ENCODE measurements at places on chromosomes 3 and 15. TPM values are rescaled to one million over a fixed set of nuclear protein-coding genes. Genes with fewer than 3 reads are reported as not detected.

DNA sequence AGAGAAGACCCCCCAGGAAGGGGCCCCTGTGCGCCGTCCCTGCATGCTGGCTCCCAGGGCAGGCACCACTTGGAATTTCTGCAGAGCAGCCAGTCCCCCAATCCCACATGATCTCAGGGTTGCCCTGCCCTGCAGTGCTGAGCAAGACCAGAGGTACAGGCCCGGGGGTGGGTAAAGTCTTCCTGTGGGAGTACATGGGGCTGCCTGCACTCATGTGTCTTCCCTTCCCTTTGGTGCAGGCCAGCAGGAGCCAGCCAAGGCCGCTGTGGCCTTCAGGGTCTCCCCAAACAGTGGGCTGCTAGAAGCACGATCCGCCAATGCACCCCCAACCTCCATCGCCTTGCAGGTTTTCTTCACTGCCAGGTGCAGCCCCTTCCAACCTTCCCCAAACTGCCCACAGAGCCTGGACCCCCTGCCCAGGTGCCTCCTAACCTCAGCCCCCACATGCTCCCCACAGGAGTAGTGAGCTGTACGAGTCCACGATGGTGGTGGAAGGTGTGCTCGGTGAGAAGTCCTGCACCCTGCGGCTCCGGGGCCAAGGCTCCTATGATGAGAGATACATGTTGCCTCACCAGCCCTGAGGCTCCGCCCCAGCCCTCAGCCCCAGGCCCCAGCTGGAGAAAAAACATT is 15.0 kb downstream of the ACAA1 start:
- DNase-seq: no peak

DNA sequence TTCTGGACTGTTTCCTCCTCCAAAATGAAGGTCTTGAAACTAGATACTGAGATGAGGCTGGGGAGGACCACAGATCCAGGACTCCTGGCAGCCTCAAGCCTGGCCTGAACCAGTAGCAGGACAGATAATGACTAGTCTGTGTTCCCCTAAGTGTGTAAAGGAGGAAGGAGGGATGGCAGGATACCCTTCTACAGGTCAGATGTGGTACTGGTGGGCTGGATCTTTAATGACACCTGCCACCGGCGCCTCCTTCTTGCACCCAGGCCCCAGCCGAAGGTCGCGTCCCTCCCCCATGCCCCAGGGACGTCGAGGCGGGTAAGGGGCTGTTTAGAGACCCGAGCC is 556 bp downstream of the USP19 start:
- DNase-seq: no peak

DNA sequence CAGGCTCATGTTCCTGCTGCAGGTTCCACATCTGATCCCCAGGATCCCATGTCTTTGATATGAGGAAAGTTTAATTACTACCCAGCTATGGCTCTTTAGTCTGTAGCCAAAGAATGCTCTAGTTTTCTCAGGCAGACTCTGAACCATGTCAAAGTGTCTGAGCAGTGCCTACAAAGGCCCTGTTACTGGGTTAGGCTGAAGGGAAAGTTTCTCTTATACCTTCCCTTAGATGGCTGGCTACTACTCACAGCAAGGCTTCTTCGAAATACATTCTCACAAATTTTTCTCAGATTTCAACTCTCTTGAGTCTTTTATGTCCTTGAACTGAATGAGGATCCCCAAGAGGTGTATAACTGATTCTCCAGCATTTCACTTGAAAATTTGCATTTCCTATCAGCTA is 102.4 kb downstream of the NR1D2 start:
- no peak for DNase-seq

DNA sequence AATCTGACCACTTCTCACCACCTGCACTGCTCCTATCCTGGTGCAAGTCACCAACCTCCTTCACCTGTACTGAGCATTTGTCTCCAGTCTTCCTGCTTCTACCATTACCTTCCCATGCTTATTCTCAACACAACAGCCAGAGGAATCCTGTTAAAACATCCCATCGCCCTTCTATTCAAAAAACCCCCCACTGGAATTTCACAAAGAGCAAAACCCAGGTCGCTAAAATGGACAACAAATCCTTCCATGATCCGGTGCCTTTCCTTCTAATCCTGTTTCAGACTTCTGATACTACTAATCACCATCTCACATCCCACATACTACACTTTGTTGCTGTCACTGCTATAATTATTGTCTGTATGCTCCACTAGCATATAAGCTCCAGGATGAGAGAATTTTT is 85.2 kb downstream of the ERC2 start:
- DNase-seq: no peak

DNA sequence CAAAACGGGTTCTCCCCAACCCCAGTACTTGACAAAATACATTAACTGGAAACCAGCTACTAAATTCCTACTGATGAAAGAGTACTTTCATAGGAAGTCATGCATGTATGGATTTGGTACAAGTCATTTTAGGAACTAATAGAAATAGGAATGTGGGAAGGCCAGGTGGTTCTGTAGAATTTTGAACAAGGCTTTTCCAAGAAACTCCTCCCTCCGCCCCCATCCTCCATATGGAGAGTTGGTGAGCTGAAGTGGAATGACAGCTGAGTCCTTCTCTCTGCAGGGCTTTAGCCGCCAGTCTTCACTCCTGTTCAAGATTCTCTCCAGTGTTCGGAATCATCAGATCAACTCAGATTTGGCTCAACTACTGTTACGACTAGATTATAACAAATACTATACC is 33.2 kb downstream of the TUBGCP4 start:
- no peak for DNase-seq

DNA sequence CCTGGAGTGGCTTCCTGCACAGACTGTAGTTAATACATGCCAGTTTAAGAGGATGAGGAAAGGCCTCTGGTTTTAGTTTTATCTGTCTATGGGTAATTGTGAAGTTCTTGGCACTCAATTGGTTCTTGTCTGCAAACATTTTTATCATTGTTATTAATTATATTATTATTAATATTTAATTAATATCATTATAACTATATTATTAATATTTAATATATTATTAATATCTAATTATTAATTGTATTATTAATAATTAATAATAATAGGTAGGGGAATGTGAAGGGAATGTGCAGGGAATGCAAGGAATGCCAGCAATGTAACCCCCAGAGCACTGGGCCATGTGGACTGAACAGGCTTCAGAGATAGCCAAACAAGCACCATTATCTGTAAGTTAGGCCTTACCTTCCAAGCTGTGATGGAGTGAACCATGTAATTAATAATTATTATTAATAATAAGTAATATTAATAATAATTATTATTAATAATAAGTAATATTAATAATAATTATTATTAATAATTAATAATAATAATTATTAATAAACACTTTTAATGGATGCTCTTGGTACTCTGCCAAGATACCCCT is 79.8 kb upstream of the NMNAT3 start:
- DNase-seq: no peak

- no peak for DNase-seq
Observed at GRCh38 chr3:150106740-150107428, 136.2 kb upstream of the PFN2 start.

DNA sequence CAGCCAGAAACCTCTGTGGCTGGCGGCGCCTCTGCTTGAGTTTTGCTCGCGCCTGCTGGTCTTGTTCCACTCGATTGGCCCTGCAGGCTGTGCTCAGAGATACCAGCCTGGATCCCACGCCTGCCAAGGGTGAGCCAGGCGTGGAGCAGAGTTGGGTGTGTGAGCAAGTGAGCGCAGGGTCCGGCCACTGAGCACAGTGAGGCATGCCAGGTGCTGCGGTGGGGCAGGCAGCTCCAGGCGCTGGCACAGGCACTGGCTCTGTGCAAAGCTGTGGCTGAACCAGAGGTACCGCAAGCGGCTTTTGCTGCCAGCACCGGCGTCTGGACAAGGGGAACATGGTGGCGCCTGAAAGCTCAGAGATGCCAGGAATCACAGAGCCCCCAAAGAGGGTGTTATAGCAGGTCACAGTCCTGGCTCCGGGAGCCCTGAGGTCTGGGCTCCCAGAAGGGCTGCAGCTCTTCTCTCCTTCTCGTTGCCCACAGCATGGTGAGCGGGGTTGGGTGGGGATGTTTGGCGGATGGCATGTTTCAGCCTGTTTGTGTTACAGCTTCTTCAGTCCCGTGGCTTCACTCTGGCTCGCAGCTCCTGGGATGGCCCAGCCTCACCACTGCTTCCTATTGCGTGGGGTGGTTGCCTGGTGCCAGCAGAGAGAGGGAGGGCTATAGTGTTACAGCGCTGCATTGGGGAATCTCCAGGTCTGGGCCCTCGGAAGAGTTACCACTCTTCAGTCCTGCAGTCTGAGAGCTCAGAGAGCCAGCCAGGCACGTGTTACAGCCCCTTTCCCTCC is 73.9 kb downstream of the NR1D2 start:
- DNase-seq: no peak

DNA sequence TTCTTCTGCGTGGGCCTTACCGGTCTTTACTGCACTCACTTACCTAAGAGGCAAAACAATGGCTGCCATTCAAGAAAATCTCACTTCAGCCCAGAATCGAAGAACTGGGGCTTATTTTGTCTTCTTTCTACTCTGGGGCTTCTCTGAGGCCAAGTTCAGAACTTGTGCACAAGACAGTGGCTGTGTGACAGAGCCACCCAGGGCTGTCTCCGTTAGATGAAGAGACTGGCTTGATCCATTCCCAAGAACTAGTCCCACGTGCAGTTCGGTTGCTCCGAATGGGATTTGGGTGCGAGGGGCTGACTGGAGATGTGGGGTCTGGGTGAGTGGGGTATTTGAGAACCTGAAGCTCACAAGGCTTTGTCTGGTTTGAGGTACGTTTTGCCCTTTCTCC is 795 bp upstream of the TCF12 start:
- no peak for DNase-seq

- no peak for DNase-seq
Observed at GRCh38 chr3:124234852-124235252, 242.9 kb upstream of the ROPN1 start.

DNA sequence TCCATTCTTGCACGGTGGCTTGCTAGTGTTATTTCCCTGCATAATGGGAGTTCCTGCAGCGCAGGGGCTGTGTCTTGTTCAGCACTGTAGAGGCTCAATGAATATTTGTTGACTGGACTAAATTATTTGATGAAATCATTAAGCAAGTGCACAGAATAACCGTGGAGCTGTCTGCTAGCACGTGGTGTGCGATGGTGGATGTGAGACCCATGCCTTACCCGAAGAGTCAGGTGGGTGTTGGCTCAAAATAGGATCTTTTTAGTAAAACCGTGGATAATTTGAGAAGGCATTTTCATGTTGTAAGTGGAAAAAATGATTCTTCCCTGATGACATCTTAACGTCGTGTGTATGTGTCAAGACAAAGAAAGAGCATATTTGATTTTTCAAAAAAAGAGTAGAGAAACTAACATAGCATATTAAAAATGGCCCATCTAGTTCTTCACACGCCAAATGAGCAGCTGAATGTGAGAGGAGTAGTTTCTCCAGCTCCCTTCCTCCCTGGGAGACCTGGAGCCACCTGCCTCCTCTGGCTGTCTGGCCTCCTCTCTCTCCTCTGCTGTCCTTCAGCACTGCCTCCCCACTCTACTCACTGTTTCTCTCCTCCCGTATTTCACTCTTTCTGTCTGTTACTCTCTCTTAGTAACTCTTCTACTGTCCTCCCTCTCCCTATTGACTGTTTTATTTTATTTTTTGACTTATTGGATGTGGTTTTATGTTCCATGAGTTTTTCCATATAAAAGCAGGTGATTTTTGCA is 6.3 kb downstream of the FAM81A start:
- no peak for DNase-seq

DNA sequence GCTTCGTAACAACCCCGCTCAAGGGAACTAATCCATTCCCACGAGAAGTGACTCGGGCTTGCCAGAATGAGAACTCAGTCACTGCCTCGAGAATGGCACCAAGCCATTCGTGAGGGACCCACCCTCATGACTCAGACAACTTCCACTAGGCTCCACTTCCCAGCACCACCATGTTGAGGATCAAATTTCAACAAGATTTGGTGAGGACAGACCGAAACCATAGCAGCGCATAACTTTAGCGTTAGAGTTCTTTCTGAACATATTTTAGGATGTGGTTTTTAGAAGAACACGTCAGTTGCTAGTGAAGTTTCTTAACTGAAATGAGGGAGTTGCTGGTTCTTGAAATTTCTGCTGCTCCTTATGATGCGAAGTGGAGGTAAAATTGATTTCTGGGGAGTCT is 13.5 kb downstream of the PTPRG start:
- DNase-seq: no peak

DUOX1 gene
- 2.2 TPM for polyA plus RNA-seq

NUP210 gene
- 24.5 TPM for polyA plus RNA-seq

PTH1R gene
- 157 TPM for polyA plus RNA-seq

SKOR1 gene
- polyA plus RNA-seq: 0.45 TPM

NEO1 gene
- 141 TPM for polyA plus RNA-seq

IL5RA gene
- polyA plus RNA-seq: 0.80 TPM
